Activated CD8-positive, alpha-beta T cell treated with anti-CD3 and anti-CD28 coated beads for 36 hours (primary cell): ENCODE measurements at places on chromosomes 2 and 18. TPM values are rescaled to one million over a fixed set of nuclear protein-coding genes. Genes with fewer than 3 reads are reported as not detected.

GRCh38 chr18:24270358-24270936 is 127.2 kb downstream of the OSBPL1A start:
- DNase-seq = no peak

- peak; percentile 16 for DNase-seq
Measured at GRCh38 chr2:1032030-1032429, 81.4 kb downstream of the SNTG2 start.

DNA sequence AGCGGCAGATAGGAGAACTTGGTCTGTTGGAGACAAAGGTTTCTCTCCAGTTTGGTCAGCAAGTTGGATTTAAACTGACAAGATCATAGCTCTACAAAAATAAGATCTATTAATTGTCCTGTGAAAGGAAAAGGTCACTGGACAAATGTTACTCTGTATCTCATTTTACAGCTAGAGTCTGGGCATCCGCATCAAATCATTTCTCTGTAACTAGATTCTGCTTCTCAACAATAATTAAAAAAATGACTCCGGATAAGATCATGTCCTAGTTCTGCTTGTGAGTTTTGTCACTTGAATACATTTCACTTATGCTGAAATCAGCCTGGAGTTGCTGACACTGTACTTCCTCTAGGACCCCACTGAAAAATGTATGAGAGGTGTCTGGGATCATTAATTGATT is 310.8 kb downstream of the ALK start:
- DNase-seq = no peak

DNA sequence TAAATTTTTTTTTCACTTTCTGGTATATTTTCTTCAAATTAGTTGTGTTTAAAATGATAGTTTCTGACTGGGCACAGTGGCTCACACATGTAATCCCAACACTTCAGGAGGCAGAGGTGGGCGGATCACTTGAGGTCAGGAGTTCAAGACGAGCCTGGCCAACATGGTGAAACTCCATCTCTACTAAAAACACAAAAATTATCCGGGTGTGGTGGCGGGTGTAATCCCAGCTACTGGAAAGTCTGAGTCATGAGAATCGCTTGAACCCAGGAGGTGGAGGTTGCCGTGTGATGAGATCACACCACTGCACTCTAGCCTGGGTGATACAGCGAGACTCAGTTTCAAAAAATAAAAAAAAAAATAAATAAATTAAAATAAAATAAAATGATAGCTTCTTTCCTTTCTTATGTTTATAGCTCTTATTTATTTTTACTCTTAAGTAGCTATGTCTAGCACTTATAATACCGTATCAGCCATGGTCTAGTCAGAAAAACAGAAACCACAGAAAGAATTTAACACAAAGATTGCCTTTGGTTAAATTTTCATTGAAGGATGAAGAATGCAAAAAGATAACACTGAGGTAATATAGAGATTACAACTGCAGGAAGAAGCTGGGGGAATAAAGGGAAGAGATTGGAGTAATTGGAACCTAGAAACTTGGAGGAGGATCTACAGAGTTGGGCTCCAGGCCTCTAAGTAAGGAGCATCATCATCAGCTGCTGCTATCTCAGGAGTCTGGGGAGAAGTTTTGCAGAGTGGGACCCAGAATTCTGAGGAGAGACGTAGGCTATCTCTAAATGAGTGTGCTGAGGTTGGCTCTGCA is 54.7 kb upstream of the MBOAT2 start:
- DNase-seq = peak; percentile 4

- DNase-seq = no peak
Measured at GRCh38 chr2:21489080-21489479, 365.3 kb downstream of the TDRD15 start.

- no peak for DNase-seq
Measured at GRCh38 chr2:239315308-239315707, 85.5 kb downstream of the HDAC4 start.

GRCh38 chr18:46324087-46324955 is 220.1 kb downstream of the HAUS1 start:
- DNase-seq = no peak

DNA sequence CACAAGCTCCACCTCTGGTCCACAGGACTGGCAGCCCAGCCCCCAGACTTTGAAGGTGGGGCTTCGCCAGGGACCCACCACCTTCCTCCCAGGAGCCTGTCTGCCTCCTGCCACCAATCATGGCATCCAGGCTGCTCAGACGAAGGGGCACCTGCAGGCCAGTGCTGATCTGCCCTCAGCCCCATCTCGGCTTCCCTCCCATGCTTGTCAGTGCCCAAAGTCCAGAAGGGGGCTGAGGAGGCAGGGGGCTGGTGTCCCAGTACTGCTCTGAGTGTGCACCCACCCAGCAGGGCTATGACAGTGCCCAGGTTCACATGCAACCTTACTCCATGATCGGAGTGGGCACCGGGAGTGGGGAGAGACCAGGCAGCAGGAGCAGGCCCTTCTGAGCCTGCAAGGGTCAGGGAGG is 25.3 kb upstream of the RUFY4 start:
- no peak for DNase-seq

- DNase-seq = no peak
Measured at GRCh38 chr2:16096962-16097361, 156.6 kb downstream of the MYCN start.

DNA sequence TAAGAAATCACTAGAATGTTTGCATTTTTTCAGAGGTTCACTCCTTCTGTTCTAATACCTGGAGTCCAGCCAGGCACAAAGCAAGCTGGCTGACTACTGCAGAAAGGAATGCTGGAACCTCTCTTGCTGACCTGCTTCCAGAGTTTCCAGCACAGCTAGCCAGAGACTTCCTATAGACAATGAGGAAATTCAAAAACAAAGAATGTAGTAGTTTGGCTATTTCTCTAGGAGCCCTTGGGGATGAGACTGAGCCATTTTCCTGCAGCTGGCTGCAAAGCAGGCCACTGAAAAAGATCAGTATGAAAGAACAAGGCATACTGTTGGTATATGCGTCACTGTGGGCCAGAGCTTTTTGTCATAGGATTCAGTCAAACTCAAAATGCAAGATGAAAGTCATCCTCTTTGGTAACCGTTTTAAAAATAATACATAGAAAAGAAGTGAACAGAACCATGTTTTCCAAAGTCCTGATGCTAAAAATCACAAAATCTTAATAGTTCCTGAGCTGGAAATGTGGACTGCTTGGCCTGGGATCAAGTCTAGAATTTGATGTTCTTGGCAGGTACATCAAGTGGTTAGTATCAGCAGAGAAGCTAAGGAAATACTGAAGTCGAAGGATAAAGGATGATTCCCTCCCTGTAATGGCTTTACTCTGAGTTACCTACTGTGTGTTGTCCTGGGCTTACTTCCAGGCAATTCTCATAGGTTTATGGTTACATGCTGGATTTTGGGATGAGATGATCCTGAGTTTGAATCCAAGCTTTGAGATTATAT is 9.0 kb upstream of the DSEL start:
- DNase-seq = no peak

- peak; percentile 48 for DNase-seq
Measured at GRCh38 chr18:36419900-36420531, 122.5 kb downstream of the FHOD3 start.

- DNase-seq = no peak
Measured at GRCh38 chr2:105840933-105841332, 96.2 kb downstream of the NCK2 start.

- DNase-seq = no peak
Measured at GRCh38 chr2:188970211-188970610, 4.0 kb upstream of the COL3A1 start.

- DNase-seq = no peak
Measured at GRCh38 chr2:72349016-72349415, 201.4 kb upstream of the CYP26B1 start.

DNA sequence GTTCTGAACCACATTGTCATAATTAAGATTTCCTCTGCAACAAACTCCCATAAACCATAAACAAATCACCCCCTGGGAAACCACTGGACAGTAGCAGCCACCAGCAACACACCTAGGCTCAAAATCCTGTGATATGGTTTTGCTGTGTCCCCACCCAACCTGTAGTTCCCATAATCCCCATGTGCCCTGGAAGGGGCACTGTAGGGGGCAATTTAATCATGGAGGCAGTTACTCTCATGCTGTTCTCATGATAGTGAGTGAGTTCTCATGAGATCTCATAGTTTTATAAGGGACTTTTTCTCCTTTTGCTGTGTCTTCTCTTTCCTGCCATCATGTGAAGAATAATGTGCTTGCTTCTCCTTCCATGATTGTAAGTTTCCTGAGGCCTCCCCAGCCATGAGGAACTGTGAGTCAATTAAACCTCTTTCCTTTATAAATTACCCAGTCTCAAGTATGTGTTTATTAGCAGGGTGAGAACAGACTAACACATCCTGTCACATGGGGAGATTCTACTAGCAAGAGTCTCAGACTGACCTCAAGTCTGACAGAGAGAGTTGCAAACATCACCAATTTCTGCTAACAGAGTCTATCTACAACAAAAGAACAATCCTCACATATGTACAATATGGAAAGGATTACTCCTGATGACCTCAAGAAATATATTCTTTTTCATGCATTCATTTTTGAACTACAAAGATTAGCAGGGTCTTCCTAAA is 182.6 kb downstream of the GRB14 start:
- DNase-seq = no peak

- no peak for DNase-seq
Measured at GRCh38 chr2:49248506-49248905, 94.2 kb upstream of the FSHR start.

DNA sequence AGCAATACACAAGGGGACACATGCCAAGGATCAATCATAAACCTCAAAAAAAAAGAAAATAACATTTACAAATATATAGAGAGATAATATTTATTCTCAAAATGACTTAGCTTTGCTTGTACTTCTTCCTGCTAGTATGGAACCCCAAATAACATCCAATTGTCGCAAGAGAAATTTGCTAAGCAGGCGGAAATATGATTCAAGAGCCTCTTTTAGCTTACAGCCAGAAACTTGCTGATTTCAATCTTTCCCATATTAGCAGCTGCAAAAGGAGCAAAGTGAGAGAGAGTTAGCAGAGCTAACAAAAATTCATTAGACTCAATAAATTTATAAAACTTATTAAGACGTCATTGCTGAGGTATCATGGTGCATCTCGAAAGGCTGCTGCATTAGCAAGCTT is 294.9 kb downstream of the FSIP2 start:
- no peak for DNase-seq

GRCh38 chr2:190765386-190766173 is 115.0 kb upstream of the GLS start:
- no peak for DNase-seq

GRCh38 chr2:22893761-22894517 is 491.0 kb upstream of the KLHL29 start:
- DNase-seq = no peak

- no peak for DNase-seq
Measured at GRCh38 chr2:83063511-83063910, 1395.6 kb downstream of the SUCLG1 start.

- no peak for DNase-seq
Measured at GRCh38 chr18:9571546-9571945, 42.8 kb downstream of the PPP4R1 start.

- no peak for DNase-seq
Measured at GRCh38 chr2:263022-263738, 652 bp downstream of the SH3YL1 start.

Gene HOXD3
- total RNA-seq = not detected

Gene TMEM17
- 0.14 TPM for total RNA-seq

Gene PLCD4
- total RNA-seq = 0.49 TPM

Gene IL36A
- not detected for total RNA-seq

Gene PDE1A
- not detected for total RNA-seq

Gene OTOS
- total RNA-seq = not detected

Gene TUBA3E
- total RNA-seq = not detected

Gene C2orf78
- total RNA-seq = not detected

Gene REL
- 84.7 TPM for total RNA-seq

Gene PECR
- total RNA-seq = 22.5 TPM

Gene ICA1L
- 8.0 TPM for total RNA-seq

Gene NDC80
- total RNA-seq = 82.2 TPM

Gene LCT
- 0.29 TPM for total RNA-seq

Gene KATNAL2
- 0.58 TPM for total RNA-seq

Gene TUBB8B
- total RNA-seq = not detected
